ENCODE measurements at places on chromosomes 3 and 15. TPM values are rescaled to one million over a fixed set of nuclear protein-coding genes. Genes with fewer than 3 reads are reported as not detected.
A peak's percentile ranks its signal among the peaks of the same experiment; 100 is the strongest.

GRCh38 chr3:115693868-115694267 lies 70.6 kb downstream of the GAP43 start:
- no peaks in the 10 kb centered on the region for H3K27me3 ChIP-seq
- H3K4me3 ChIP-seq = no peak overlapping the region
- no peak for DNase-seq
- H3K36me3 ChIP-seq = no peaks in the 10 kb centered on the region
- H3K27ac ChIP-seq = no peak overlapping the region
- H3K4me1 ChIP-seq = peaks cover 14% of the 10 kb centered on the region

- no peaks in the 10 kb centered on the region for H3K4me1 ChIP-seq
- no peaks in the 10 kb centered on the region for H3K36me3 ChIP-seq
- H3K4me3 ChIP-seq = no peak overlapping the region
- H3K27me3 ChIP-seq = no peaks in the 10 kb centered on the region
- DNase-seq = no peak
These were observed 192.8 kb downstream of the ULK4 start for GRCh38 chr3:41769106-41769505.

DNA sequence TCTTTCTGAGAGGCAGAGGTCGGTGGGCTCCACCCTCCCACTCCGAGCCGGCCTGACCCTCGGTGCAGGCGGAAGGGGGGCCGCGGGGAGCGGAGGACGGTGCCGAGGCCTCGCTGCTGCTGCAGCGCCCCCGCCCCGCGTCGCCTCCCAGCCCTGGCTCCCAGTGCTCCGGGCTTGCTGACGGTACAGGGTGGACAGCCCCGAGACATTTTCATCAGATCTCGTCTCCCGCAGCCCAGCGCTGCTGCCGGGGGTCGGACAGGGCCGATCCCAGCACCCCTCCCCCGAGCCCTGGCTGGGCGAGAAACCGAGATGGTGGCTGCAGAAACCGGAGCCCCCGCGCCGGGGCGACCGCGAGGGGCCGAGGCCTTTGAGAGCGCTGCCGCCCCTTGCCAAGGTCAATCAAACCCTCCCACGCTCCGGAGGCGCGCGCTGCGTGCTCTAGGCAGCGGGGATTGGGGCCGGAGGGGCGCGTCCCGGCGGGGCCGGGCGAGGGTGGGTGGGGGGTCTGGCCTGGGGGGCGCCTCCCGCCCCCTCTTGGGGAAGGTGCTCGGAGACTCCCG lies 42.5 kb downstream of the EPHB3 start:
- H3K36me3 ChIP-seq = no peaks in the 10 kb centered on the region

DNA sequence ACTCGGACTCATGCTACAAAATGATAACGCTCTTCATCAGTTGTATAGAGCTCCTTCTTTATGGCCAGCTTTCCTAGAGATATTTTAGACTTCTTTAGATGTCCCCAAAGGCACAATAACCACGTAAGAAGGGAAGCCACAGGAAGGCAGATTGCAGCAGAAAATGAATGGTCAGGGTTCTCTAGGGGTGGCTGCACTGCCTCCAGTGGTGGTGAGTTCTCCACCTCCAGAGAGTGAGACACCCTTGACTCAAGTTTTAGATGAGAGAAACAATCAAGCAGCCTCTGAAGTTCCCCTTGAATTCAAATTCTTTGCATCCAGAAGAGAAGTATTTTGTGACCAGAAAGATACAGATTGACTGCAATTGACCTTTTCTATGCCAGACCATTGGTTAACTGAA lies 191.5 kb downstream of the TP63 start:
- no peaks in the 10 kb centered on the region for H3K27me3 ChIP-seq
- H3K27ac ChIP-seq = no peak overlapping the region
- no peaks in the 10 kb centered on the region for H3K4me1 ChIP-seq
- H3K36me3 ChIP-seq = no peaks in the 10 kb centered on the region

DNA sequence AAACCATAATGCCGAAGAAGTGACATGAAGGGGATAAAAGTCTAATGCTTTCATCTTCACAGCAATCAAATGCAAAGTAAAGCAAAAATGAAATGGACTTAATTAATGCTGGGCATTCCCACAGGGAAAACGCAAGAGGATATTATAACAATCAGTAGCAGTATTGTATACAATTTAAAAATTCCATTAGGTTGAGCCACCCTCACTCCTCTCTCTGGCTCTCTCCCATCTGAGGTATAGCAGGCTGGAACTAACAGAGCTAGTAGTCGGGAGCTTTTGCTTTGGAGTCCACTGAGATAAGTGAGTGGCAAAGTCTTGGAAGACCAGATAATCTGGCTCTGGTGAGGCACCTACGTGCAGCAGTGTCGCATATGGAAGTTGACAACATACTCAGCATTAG lies 33.9 kb downstream of the DET1 start:
- no peaks in the 10 kb centered on the region for H3K4me1 ChIP-seq
- no peak overlapping the region for H3K4me3 ChIP-seq
- no peak overlapping the region for H3K27ac ChIP-seq

DNA sequence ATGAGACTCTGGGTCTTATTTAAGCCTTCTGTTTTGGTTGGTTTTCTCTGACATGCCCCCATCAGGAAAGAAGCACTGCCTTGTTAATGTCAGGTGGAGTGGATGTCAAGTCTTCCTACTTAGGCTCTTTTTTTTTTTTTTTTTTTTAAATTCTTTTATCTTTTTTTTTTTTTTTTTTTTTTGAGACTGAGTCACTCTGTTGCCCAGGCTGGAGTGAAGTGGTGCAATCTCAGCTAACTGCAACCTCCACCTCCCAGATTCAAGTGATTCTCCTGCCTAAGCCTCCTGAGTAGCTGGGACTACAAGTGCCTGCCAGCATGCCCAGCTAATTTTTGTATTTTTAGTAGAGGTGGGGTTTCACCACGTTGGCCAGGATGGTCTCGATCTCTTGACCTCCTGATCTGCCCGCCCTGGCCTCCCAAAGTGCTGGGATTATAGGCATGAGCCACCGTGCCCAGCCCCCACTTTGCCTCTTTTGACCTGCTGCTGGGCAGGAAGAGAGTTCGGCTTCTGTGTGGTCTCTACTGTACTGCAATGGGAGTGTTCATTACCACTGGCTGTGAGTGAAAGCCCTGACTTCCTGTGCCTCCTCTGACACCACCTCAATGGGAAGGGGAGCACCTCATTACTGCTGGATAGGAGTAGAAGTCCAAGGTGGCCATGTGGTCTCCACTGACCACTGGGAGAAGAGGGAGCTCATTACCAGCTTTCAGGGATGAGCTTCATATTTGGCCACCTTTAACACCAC lies 10.9 kb downstream of the CTDSPL start:
- no peak overlapping the region for H3K4me3 ChIP-seq
- peaks cover 6% of the 10 kb centered on the region for H3K4me1 ChIP-seq
- H3K27me3 ChIP-seq = no peaks in the 10 kb centered on the region

- H3K4me3 ChIP-seq = no peak overlapping the region
- H3K27ac ChIP-seq = no peak overlapping the region
- DNase-seq = no peak
- H3K4me1 ChIP-seq = peaks cover 51% of the 10 kb centered on the region
- H3K27me3 ChIP-seq = no peaks in the 10 kb centered on the region
These were observed 78.4 kb downstream of the AKAP13 start for GRCh38 chr15:85458764-85459163.

GRCh38 chr15:33517944-33518343 lies 207.2 kb downstream of the RYR3 start:
- no peak overlapping the region for H3K27ac ChIP-seq
- H3K4me1 ChIP-seq = peaks cover 29% of the 10 kb centered on the region
- H3K4me3 ChIP-seq = no peak overlapping the region
- peaks cover 13% of the 10 kb centered on the region for H3K27me3 ChIP-seq
- no peaks in the 10 kb centered on the region for H3K36me3 ChIP-seq
- DNase-seq = no peak

DNA sequence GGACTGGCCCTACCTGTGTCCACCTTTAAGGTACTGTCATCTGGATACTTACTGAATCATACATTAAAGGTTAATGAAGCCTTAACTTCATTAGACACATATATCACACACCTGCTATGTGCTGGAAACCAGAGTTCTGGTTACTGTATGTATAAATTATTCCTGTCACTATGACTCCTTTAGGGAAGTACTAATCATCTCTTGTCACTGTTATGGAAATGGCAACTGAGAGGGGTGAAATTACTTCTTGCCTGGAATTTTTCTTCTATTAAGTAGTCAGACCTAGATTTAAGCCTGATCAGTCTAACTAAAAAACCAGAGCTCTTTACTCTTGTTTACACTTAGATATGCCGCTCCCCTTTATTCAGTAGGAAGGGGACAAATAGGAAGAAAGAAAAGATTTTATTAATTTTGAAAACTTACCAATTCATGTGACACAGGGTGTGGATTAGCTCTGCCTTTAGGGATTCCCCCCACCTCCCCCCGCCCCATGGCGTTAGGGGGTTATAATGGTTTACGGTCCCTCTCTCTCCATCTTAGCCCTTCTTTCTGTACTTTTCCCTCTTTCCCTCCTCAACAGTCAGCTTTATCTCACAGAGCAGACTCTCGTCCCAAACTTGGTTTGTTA lies 152.5 kb downstream of the KLHL25 start:
- peaks cover 29% of the 10 kb centered on the region for H3K36me3 ChIP-seq
- H3K27me3 ChIP-seq = no peaks in the 10 kb centered on the region
- H3K4me3 ChIP-seq = no peak overlapping the region
- DNase-seq = no peak
- peaks cover 10% of the 10 kb centered on the region for H3K4me1 ChIP-seq

GRCh38 chr3:138078901-138079344 lies 36.5 kb downstream of the DZIP1L start:
- no peak overlapping the region for H3K4me3 ChIP-seq
- peaks cover 14% of the 10 kb centered on the region for H3K4me1 ChIP-seq
- peaks cover 19% of the 10 kb centered on the region for H3K36me3 ChIP-seq
- H3K27ac ChIP-seq = no peak overlapping the region
- no peaks in the 10 kb centered on the region for H3K27me3 ChIP-seq

- peak overlapping the region; percentile 85 for H3K4me3 ChIP-seq
- peak overlapping the region; percentile 88 for H3K27ac ChIP-seq
- H3K36me3 ChIP-seq = no peaks in the 10 kb centered on the region
These were observed 20.7 kb upstream of the FEM1B start for GRCh38 chr15:68256675-68257450.

DNA sequence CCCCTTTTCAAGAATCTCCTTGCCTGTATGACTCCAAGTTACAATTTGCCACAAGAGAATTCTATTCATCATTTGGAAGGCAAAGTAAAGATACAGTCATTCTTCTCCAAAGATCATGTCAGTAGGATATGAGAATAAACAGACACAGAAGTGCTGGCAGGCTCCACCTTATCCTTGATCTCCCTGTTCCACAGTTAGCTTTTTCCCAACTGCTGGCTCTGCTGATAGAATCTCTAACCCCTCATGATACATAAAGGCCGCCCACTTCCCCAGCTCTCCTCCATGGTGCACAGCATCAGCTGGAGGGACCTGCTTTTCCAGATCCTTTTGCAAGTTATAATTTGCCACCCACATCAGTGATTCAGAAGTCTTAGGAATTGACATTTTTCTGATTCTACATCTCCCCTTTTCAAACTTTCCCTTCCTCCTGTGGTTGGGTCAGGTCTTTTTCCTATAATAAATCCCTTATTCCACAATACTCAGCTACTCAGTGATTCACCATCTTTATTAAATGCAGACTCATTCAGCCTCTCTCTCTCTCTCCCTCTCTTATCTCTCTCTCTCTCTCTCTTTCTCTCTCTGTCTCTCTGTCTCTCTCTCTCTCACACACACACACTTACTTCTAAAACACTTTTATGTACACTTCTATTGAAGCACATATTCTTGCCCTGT lies 465.4 kb downstream of the GBE1 start:
- DNase-seq = no peak
- no peaks in the 10 kb centered on the region for H3K27me3 ChIP-seq
- peak overlapping the region; percentile 1 for H3K27ac ChIP-seq
- H3K4me1 ChIP-seq = peaks cover 19% of the 10 kb centered on the region

GRCh38 chr3:178203650-178204049 lies 332.6 kb upstream of the KCNMB2 start:
- peaks cover 21% of the 10 kb centered on the region for H3K4me1 ChIP-seq
- H3K36me3 ChIP-seq = no peaks in the 10 kb centered on the region
- H3K27me3 ChIP-seq = no peaks in the 10 kb centered on the region
- no peak for DNase-seq
- H3K4me3 ChIP-seq = no peak overlapping the region

DNA sequence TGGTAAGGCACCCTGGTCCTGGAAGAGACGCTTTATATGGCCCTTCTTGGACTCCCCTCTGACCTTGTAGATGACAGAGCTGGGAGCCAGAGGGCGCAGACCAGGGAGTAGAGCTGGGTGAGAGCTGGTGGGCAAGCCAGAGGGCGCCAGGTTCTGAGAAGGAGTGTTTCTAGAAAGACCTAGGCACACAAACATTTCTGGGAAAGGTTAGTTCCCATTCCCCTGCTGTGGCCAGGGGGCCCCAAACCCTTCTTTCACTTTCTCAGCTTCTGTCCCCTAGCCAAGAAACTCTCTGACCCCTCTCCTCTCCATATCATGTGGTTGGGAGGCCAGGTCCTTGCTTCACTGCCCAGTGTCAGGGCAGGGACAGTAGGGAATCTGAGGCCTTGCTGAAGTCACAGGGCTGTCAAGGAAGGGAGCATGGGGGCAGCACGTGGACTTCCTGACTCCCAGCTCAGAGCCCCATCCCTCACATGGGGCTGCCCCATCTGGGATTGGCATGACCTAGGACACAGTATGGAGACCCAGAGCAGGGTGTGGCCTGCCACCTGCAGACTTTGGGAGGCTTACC lies 3.6 kb downstream of the HEMK1 start:
- no peak overlapping the region for H3K4me3 ChIP-seq
- H3K36me3 ChIP-seq = no peaks in the 10 kb centered on the region
- H3K4me1 ChIP-seq = peaks cover 11% of the 10 kb centered on the region
- no peak overlapping the region for H3K27ac ChIP-seq
- DNase-seq = no peak

The HES1 gene
- total RNA-seq = 180 TPM

The CKMT1A gene
- total RNA-seq = 37.3 TPM

The ARL6IP5 gene
- total RNA-seq = 38.5 TPM

The ZNF502 gene
- total RNA-seq = not detected

The ANKUB1 gene
- total RNA-seq = not detected

The GXYLT2 gene
- 25.8 TPM for total RNA-seq

The TMIE gene
- total RNA-seq = 0.62 TPM

The KAT2B gene
- 15.4 TPM for total RNA-seq

The PCSK6 gene
- 6.5 TPM for total RNA-seq

Data from type B pancreatic cell (in vitro differentiated cells).